GM03348 (cell line): ENCODE measurements at places on chromosomes 12 and 14.

DNA sequence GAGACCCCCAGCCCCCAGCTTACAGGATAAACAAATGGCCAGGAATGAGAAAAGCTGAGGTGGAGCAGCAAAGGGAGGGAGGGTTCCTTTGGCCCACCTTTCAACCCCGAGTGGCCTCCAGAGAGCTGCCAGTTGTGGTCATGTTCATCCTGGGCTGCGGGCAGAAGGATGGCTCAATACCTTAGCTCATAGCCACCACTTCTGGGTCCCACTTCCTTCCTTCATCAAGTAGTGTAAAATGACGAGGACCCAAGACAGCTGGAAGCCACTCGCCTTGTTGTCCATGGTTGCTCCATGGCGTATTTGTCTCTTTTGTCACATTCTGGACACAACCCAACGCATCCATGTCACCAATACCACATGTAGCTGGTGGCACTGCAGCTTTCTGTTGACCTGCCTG lies 24.2 kb downstream of the CRACR2A start:
- DNase-seq, result no peak

GRCh38 chr12:13179211-13180074 lies 17.1 kb upstream of the EMP1 start:
- DNase-seq, result peak; percentile 56

DNA sequence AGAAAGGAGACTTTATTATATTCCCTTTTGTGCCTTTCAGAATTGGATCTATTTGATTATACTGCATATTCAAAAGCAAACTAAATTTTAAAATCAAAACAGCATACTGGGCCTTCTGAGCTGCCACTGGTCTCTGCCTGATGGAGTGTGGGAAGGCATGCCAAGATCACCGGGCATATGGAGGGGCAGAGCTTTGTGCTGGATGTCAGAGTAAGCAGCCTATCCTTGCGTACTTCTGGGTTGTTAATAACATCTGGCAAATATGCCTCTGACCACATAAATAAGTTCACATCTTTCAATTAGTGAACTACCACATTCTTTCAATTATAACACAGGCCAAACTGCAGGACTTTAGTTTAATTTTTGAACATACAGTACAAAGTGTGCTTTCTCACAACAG lies 18.3 kb downstream of the MLH3 start:
- no peak for DNase-seq

DNA sequence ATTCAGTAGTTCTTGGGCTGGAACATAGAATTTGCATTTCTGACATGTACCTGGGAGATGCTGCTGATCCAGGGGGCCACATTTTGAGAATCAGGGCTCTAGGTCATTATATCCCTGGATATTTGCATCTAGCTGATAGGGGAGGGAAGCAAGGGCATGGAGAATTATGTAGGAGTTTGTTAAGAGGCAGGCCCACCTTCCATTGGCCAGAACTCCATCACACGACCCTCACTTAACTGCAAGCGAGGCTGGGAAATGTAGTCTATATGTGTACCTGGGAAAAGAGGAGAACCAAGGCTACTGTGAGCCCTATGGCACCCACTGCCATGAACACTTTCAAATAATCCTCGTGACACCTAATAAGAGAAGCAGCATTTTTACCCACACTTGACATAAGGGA lies 657.6 kb downstream of the MED13L start:
- no peak for DNase-seq

DNA sequence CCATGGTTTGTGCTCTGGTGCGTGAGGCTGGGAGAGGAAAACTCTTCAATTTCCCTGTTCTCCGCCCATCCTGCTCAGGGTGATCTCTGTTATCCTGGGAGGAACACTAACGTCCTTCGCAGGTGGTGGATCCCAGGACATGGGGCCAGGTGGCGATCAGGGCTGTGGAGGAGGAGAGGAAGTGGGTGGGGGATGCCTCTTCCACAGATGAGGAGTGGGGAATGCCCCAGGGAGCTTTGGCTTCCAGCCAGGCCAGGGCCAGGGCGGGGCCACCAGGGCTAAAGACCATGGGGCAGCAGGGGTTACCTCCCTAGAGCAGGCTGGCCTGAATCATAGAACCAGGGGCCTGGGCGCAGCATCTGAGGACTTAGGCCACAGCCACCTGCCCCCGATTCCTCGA lies 3.3 kb upstream of the KRT75 start:
- no peak for DNase-seq

DNA sequence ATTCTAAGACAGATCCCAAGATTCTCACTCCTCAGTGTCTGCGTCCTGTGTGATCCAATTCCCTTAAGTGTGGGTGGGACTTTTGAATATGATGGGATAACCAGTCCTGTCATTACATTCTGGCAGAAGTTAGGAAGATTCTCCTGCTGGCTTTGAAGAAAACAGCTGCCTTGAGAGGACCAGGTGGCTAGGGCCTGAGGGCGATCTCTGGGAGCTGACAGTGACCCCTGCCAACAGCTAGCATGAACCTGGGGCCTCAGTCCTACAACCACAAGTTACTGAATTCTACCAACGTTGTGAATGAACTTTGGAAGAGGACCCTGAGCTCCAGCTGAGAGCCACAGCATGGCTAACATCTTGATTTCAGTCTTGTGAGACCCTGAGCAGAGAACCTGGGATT lies 44.3 kb upstream of the HMGA2 start:
- no peak for DNase-seq

- no peak for DNase-seq
Measured at GRCh38 chr12:121839993-121840761, 18.5 kb downstream of the HPD start.

GRCh38 chr14:68088451-68088854 lies 268.9 kb downstream of the RAD51B start:
- no peak for DNase-seq
